ENCODE measurements at places on chromosomes 5 and 9.

DNA sequence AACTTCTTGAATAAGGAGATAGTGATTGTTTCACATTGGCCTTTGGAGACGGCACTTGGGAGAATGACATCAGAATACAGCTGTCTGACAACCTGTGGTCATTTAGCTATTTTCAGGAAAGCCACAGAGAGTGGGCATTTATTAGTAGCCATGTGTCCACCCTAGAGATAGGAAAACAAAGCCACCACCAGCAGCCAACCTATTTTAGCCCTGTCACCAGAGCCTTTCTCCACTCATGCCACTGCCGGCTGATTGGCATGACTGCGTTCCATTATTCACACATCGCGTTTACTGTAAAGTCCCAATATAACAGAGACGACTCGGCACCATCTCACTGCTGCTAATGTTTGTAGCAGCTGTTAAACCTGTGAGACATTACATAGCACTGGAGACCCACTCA, 330.1 kb downstream of the NDUFS4 start:
- DNase-seq: no peak

- DNase-seq: peak; percentile 95
These were observed 32.2 kb downstream of the BHMT start for GRCh38 chr5:79143684-79144379.

GRCh38 chr9:97632248-97632984, 752 bp downstream of the TSTD2 start:
- DNase-seq: peak; percentile 63

DNA sequence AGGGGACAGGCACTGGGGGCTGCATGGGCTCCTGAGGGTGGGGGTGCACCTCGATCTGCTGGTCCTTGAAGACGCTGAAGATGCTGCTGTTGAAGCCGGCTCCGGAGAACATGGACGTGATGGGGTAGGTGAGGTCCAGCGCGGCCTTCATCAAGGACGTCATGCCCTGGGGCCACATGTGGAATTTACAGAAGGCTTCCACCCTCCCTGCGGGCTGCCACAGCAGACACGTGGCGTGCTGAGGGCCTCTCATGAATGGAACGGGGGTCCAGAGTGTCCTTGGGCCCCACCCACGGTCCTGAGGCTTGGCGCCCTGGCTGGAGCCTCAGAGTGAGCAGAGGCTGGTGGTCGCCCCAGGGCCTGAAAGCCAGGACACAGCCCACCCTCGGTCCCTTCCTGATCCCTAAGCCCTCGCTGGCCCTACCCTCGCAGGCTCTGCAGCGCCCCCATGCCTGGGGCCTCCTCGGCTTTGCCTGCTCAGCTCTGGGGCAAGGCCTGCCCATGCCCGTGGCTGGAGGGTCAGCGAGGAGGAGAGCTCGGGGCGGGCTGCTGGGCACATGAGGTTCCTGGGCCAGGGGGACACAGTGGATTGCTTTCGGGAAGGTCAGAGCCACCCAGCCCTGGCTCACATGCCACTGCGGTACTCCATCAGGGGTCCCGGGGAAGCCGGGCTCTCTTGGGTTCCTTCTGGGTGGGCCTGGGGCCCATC, 5.3 kb upstream of the NSMF start:
- no peak for DNase-seq

DNA sequence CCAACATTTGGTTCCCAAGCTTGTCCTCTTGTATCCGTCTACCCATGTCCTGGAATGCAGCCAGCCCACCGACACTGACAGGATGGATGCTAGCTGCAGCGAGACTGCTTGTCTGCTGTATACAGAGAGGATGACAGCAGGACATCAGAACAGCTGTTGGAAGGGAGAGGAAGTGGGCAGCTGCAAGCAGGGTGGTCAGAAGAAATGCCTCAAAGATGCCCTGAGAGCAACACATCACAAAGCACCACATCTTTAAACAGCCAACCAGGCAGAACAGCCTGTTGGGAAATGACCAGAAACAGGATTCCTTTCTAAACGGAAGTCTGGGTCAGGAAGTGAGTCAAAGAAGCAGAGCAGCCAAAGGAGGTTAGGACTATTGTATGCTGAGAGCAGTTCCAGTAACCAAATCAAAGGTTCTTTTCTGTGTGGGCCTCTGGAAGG, 219.1 kb downstream of the NDUFS4 start:
- peak; percentile 89 for DNase-seq

- no peak for DNase-seq
These were observed 11.8 kb upstream of the GNA14 start for GRCh38 chr9:77659926-77660325.

DNA sequence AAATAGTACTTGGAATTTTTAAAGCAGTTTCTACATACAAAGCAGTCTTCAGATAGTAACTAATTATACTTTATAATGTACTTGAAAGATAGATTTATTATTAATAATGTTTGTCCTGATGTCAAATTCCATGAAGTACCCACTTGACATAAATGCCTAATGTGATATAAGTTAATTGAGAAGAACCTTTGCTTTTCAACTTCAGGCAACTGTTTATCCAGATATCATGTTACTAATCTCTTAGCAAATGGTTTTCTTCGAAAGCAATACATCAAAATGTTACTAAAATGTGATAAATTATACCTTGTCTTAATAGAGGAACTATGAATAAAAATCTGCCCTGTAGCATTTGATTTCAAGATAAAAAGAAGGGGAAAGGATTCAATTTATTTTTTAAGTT, 146.8 kb upstream of the FBXL17 start:
- no peak for DNase-seq

- DNase-seq: no peak
These were observed at the start of gene PCDHB9 for GRCh38 chr5:141186897-141187512. Gene PCDHB9 (plus strand): TSS chr5:141187161. CDS start chr5:141187319, 158 bp downstream.

DNA sequence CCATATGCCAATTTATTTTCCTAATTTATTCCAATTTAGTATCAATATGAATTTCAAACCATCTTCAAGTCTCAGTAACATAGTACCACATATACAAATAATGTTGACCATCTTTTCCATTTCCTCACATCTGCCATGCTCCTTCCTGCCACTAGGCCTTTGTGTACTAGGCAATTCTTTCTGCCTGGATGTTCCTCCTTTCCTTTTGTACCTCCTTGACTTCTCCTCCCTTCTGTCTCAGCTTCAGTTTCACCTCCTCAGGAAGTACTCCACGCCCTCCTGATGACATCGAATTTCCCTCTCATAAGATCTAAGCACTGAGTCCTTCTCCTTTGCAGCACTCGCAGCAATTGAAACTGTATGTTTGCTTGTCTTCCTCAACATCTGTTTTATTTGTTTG, 53.9 kb downstream of the MEF2C start:
- DNase-seq: no peak

DNA sequence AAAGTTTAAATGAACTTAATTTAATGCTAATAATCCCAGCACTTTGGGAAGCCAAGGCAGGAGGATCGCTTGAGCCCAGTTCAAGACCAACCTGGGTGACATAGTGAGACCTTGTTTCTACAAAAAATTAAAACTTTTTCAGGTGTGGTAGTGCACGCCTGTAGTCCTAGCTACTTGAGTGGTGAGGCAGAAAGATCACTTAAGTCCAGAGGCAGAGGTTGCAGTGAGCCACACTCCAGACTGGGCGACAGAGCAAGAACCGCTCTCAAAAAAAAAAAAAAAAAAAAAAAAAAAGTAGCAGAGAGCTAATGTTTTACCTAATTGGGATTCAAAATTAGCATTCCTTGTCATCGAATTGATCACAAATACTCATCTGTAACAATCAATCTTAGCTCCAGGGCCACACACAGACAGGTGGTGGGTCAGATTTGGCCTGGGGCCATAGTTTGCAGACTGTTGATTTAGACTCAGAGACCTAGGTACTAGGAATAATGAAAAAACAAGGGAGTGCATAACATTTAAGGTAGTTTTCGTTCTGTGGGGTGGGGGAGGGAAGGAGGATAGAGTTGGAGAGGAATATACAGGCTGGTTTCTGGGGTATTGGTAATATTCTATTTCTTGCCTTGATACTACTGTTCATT, 21.4 kb downstream of the HSDL2 start:
- DNase-seq: no peak

DNA sequence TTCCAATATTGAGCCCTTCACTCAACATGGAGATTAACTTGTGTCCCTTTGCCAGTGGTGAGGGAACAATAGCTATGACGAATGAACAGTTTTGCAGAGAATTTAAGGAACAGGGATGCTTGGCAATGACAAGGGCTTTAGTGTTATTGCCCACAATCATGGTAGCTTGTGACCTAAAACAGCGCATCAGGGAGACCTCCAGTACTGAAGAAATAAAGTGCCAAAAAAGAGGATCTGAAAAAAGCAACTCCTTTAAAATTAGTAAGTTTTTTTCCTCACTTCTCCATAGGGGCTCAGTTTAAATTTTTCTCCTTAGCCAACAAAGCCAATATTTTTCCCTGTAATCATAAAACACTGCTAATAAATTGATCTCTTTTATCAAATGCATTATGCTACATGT, 41.8 kb upstream of the PAM start:
- DNase-seq: no peak

Data from renal cortical epithelial cell (primary cell).